ENCODE measurements at places on chromosomes 2 and 18. TPM values are rescaled to one million over a fixed set of nuclear protein-coding genes. Genes with fewer than 3 reads are reported as not detected.

The NT5C1B gene
- not detected for total RNA-seq

The NBAS gene
- 124 TPM for total RNA-seq

The NPAS2 gene
- total RNA-seq: 3.6 TPM

The DNER gene
- total RNA-seq: 0.26 TPM

The OSBPL6 gene
- 2.1 TPM for total RNA-seq

The CFAP53 gene
- 0.99 TPM for total RNA-seq

The SLC23A3 gene
- 1.8 TPM for total RNA-seq

The ANKRD30B gene
- under 0.01 TPM for total RNA-seq

The MEP1B gene
- total RNA-seq: under 0.01 TPM

The C2orf81 gene
- 1.5 TPM for total RNA-seq

The IL36G gene
- not detected for total RNA-seq

The RESP18 gene
- not detected for total RNA-seq

The SLC38A11 gene
- 0.50 TPM for total RNA-seq

The RGPD3 gene
- 0.17 TPM for total RNA-seq

All from fibroblast of lung (primary cell).